ENCODE measurements at places on chromosomes 3 and 15. TPM values are rescaled to one million over a fixed set of nuclear protein-coding genes. Genes with fewer than 3 reads are reported as not detected.

NRG4 gene
- not detected for total RNA-seq

LRRIQ4 gene
- total RNA-seq = 0.13 TPM

CDCP1 gene
- 0.53 TPM for total RNA-seq

DNA sequence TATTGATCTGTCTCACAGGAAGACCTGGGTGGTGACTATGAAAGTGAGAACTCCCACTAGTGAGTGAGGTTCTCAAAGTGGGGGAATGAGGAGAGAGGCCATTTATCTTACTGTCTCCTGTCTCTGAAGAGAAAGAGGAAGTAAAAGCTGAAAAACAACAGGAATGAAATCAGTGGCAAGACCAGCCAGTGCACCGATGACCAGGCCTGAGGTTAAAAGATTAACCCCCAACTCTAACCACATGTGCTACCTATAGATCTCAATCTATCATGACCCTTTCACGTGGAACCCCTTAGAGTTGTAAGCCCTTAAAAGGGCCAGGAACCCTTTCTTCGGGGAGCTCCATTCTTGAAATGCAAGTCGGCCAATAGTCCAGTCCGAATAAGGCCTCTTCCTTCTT lies 239.3 kb upstream of the CNTN6 start:
- ATAC-seq = no peak

Data from activated T-helper 17 cell treated with anti-CD3 and anti-CD28 coated beads, Interleukin-2, amount 50 U/mL, for 72 hours (primary cell).